ENCODE measurements at places on chromosomes 7 and 10. TPM values are rescaled to one million over a fixed set of nuclear protein-coding genes. Genes with fewer than 3 reads are reported as not detected.

GRCh38 chr10:43623351-43623750, 17.1 kb downstream of the ZNF485 start:
- no peaks in the 10 kb centered on the region for H3K36me3 ChIP-seq
- no peaks in the 10 kb centered on the region for H3K27me3 ChIP-seq
- no peak for DNase-seq

DNA sequence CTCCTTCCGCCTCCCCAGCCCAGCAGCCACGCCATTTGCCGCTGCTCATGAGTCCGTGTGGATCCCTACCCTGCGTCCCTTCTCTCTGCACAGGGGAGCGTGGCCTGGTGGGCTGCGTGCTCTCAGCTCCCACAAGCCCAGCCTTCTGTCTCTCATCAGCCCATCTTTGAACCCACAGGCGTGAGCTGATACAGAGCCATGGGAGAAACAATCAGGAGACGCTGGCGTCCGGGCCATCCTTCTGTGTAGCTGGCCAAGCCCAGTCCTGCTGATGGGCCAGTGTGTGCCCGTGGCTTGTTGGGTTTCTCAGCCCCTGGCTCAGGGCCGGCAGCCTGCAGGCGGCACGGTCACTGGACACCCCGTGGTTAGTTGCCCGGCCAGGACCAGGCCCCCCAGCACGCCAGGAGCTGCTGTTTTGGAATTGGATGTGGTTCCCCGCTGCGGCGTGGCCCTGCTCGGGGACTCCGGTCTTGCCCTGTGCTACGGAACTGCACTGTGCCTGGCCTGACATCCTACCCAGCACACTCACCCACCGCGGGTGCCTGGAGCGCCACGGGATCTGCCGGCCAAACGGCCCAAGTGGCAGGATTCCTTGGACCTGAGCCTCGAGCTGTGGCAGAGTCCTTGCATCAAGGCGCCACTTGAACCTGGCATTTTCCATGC, 88.9 kb downstream of the ELFN1 start:
- H3K4me1 ChIP-seq: no peaks in the 10 kb centered on the region
- peaks cover 15% of the 10 kb centered on the region for H3K27me3 ChIP-seq
- no peak overlapping the region for H3K4me3 ChIP-seq
- no peak overlapping the region for H3K27ac ChIP-seq

DNA sequence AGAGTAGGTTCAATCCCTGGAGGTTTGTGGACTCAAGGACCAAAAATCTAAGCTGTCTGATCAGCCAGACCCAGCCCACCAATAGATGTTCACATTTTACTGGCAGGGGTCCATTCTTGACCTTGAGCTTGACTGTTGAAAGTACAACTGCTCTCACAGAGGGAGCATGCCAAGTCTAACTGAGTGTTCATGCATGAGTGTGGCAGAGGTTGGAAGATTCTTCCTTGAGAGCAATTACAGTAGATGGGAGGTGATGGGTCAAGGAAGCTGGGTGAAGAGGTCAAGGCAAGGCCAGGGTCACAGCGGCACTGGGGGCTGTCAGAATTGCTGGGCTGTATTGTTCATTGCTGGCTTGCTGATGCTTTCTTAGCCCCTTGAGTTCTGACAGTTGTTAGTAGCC, 202.8 kb upstream of the SVIL start:
- H3K4me1 ChIP-seq: peaks cover 5% of the 10 kb centered on the region
- no peak overlapping the region for H3K4me3 ChIP-seq
- no peaks in the 10 kb centered on the region for H3K36me3 ChIP-seq
- no peak overlapping the region for H3K27ac ChIP-seq
- H3K27me3 ChIP-seq: peaks cover 8% of the 10 kb centered on the region
- no peak for DNase-seq

CFAP46 gene
- 1.5 TPM for total RNA-seq

TBX20 gene
- 1.1 TPM for total RNA-seq
